ENCODE measurements at places on chromosomes 16 and 17.

DNA sequence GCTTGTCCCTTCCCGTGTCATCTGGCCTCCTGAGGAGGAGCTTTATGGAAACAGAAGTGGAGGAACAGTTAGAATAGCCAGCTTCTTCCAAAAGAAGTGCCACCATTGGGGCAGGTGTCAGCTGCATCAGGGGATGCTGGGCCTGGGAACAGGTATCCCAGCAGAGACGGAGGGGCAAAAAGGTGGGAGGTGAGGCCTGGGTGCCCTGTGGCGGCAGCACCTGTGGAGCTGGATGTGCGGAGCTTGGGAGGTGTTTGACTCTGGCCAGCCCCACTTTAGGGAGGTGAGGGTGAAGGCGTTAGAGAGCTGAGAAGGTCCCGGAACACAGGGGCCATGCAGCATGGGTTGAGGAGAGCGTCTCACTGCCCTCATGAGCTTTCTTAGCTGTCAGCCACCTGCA is 5.2 kb downstream of the SMCR8 start:
- no peak for DNase-seq

DNA sequence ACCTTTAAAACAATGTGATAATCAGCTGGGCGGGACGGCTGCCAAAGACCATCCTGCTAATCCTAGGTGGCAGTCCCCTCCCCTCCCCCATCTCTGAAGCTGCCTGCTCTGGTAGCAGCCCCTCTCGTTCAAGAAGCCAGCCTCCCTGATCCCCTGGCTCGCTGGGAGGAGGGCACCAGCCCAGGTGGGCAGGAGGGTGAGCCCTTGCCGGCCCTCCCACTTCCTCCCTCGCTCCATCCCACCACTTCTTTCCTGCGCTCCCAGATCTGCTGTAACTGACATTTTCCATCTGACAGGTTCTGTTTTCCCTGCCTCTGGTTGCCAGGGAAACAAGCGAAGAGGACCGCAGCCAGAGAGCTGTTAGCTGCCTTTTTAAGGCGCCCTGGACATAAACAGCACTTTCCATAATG is 155.7 kb upstream of the TNRC6C start:
- DNase-seq, result no peak

- DNase-seq, result no peak
These were observed 12.4 kb upstream of the SPOP start for GRCh38 chr17:49690256-49690655.

DNA sequence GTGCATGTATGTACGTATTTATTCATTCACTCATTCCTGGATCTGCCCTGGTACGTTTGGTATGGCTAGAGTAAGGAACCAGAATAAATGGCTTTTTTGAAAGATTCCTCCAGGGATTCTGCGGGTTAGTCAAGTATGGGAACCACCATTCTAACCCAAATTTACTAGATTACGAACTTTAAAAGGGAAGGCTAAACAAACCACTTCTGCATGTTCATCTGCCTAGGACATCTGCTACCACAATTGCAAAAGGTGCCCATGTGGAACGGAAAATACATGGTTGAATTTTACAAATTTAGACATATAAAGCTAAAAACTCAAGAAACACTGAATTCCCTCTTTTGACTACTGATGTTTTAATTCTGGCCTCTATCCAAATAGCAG is 22.1 kb downstream of the CYTH1 start:
- no peak for DNase-seq

- DNase-seq, result no peak
These were observed 61.9 kb downstream of the SDK2 start for GRCh38 chr17:73582359-73582758.

DNA sequence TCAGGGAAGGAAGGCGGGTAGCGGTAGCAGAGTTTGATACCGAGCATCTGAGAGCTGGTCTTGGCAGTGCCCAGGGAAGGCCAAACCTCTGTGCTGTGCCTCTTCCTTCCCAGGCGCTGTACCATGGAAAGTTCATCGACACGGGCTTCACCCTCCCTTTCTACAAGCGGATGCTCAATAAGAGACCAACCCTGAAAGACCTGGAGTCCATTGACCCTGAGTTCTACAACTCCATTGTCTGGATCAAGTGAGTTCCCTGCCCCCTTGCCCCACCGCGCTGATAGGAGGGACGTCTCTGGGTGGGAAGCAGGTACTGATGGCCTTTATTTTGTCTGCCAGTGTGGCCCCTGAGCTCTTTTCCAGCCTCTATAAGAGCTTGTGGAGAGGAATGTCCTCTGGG is 15.4 kb upstream of the CLEC18A start:
- no peak for DNase-seq

GRCh38 chr17:77542011-77542410 is 401.2 kb downstream of the SEC14L1 start:
- DNase-seq, result no peak

DNA sequence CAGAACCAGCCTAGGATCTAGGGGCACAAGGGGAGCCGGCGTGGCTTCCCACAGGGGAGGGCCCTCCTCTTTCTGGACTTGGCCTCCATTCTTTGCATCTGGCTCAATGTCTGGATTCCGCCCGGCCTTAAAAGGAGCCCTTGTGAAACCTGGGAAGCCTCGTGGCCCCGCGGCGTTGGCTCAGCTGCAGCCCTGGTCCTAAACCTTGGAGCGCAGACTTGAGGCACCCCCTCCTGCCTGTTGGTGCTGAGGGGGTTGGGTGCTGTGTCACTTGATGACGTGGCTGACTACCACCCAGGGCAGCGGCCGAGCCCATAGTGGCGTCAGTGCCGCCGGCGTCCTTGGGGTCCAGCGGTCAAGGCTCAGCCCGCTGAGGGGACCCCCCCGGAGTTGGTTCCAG is 4.4 kb downstream of the TRAPPC2L start:
- DNase-seq, result no peak

- DNase-seq, result no peak
These were observed 15.2 kb downstream of the RDM1 start for GRCh38 chr17:35915153-35915964.

DNA sequence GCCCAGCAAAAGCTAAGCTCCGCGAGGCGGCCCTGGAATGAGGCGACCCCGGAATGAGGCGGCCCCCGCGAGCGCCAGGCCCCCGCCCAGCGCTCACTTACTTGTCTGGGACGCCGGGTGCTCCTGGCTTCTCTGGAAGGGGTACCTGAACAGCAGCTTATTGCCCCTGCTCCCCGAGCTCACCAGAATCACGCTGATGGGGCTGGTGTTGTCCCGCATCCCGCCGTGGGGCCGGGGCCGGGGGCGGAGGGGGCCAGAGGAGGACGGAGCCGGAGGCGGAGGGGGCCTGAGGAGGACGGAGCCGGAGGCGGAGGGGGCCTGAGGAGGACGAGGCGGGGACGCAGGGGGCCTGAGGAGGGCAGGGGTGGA is 440 bp downstream of the NPRL3 start:
- DNase-seq, result peak; percentile 29

- DNase-seq, result no peak
These were observed 4.4 kb downstream of the BAHCC1 start for GRCh38 chr17:81399481-81400153.

DNA sequence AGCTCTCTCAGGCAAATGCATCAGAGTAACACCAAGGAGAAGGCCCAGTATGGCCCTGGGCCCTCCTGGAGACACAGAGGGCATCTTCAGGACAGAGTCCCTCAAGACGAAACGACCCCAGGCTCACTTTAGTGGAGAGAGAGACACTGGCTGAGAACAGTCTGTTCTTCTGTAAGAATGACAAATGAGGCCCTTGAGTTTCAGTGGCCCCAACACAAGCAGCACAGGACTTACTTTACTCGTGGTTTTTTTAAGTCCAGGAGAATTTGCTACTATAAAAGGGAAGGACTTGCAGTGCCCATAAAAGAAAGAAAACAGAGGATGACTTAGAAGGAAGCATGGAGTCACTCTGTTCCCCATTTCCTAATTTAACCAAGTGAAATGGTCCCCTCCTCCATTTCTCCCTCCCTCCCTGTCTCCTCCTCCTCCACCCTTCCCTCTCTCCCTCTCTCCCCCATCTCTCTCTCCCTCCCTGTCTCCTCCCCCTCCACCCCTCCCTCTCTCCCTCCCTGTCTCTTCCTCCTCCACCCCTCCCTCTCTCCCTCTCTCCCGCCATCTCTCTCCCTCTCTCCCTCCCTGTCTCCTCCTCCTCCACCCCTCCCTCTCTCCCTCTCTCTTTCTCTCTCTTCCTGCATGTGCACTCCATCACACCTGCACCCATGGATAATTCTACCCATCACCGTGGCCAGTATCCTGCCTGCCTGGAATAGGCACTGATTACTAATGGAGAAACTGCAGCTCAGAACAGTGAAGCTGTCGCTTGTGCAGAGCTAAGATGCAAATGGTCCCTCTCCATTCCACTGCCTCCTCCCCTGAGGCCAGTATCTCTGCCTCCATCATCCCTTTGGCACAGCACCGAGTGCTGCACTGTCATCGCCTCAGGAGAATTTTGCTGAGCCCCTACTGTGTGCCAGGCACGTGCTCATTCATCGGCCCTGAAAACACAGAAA is 47.3 kb upstream of the RBFOX3 start:
- DNase-seq, result no peak

- DNase-seq, result no peak
These were observed 56.8 kb downstream of the MED13 start for GRCh38 chr17:62008294-62008693.

GRCh38 chr17:79659376-79659775 is 48.5 kb upstream of the RBFOX3 start:
- DNase-seq, result no peak

DNA sequence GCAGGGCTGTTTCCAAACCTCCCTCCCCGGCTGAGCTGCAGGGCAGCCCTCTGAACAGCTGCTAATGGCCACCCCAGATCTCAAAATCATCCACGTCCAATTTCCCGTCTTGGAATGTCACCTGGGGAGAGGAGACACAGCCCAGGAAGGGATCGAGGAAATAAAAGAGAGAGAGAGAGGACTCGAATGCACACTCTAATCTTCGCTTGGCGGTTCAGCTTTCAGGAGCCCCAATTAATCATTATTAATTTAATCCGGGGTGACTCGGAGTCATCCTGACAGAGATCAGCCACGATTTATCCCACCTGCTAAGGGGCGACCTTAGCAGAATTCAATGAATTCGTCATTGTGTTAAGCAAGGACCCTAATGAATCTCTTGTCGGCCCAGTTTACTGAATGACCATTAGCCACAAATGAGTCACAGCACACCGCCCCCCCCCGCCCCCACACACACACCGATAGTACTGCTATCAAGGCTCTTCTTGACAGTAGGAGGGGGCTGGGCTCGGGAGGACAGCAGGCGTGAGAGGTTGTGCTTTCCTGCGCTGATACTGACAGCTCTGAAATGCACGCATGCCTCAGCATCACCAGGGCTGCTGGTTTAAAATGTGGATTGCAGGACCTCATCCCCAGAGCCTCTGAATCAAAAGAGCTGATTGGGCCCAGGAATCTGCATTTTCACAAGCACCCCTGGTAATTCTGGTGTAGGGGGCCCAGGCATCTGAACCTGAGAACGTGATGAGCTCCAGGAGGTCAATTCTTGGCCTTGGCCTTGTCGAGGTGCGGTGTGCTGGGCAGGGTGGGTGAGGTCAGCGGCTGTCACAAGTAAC is 190.0 kb upstream of the CIBAR2 start:
- DNase-seq, result no peak

DNA sequence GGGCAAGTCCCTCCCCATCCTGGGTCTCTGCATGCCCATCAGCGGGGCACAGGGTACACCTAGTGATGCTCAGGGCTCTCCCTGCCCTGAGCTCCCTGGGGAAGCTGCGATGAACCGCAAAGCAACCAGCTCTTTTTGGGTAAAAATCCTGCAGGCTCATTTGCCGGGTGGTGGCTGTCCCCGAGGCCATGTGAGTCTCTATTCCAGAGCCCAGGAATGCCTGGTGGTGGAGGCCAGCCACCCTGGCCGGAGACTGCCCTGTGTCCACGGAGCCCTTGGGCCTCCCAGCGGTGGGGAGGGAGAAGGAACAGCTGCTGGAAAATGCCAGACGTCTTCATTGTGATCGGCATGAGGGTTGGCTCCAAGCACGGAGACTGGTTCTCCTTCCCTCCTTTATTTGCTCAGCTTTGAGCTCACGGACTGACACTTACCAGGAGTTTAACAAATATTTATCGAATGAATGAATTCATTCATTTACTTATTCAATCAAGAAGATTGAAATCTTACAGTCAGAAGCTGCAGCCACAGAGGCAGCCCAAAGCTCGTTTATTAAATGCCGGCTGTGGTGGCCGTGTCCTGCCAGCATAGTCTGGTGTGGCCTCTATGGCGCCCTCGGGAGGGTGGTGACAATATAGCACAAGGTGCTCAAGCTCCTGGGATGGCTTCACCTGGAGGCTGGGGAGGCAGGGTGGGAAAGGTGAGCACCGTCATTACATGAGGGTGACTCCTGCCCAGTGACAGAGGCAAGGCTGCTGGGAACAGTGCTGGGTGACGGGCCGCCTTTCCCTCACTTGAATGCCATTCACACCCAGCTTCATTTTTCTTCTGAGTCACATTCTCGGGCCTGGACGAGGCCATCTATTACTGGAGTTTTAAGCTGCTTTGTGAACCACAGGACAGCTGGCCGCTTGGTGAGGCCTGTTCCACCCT is 31.1 kb upstream of the JPH3 start:
- peak; percentile 15 for DNase-seq

DNA sequence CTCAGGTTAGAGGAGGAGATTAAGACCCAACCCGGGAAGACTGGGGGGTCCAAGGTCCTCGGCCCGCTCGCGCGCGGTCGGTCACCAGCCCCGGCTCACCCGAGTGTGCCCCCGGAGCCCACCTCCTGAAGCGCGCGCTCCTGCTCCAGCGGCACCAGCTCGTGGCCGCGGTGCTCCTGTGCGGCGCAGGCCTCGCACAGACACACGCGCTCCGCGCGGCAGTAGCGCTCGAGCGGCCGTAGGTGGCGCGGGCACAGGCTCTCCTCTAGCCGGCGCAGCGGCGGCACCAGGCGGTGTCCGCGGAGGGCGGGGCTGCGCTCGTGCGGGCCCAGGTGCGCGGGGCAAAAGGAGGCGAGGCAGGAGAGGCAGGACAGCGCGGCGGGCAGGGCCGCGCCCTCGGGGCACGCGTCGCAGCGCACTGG is 618 bp downstream of the TRIM47 start:
- peak; percentile 58 for DNase-seq

GRCh38 chr17:73630531-73630930 is 13.7 kb downstream of the SDK2 start:
- DNase-seq, result no peak

DNA sequence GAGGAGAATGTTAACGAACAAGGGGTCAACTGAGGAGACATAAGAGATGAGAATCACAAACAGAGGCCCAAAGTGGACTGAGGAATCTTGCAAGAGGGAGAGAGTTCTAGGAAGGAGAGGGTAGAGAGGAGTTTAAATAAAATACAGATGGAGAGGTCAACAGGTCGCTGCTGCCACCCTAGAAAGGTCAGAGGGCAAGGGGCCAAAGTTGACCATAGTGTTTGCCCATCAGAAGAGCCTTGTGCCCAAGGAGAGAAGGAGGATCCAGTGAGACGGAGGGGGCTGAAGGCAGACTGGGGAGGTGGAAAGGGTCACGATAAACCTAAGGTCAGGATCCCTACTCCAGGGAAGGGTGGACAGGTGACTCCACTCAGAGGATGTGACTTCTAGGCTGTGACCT is 6.9 kb upstream of the ITGA3 start:
- no peak for DNase-seq

- DNase-seq, result no peak
These were observed 339 bp downstream of the N4BP1 start for GRCh38 chr16:48609652-48610029.
